ENCODE measurements at places on chromosomes 12 and 14.

GRCh38 chr14:30999038-30999773, 26.2 kb upstream of the AP4S1 start:
- no peak for DNase-seq

DNA sequence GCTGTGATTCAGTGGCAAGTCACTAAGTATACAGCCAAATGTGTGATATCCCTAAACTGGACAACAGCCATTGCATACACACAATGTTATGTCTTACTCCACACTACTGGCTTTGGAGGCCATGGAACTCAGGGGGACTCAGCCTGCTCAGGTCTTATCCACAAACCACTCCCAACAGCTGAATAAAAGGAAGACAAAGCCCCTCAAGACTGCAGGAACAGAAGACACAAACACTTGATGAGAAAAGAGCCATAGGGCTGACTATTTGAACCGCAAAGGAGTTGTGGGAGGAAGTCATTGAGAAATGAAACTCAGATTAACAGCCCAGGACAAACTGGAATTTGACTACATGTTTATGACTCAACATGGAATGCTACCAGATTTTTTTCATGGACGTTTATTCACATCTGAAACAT, 40.9 kb downstream of the PTGER2 start:
- DNase-seq: no peak

DNA sequence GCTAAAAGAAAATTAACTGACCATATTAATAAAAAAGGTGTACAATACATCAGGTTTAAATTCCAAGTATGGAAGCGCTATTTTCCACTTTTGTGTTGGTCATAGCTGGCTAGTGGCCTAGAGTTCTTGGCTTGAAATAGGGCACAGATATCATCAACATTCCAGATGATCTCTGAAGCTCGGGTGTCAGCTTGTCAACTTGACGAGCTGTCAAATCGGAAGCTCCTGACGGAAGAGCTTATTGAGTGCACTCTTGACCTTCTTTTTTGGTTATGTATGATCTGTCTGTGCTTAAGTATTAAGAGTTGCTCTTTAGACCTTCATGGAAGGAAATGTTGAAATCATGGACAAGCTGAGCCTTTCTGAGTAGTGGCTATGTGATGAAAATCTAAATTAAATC, 177.9 kb downstream of the APAF1 start:
- DNase-seq: no peak

GRCh38 chr12:50799908-50800307, 36.0 kb downstream of the ATF1 start:
- no peak for DNase-seq

DNA sequence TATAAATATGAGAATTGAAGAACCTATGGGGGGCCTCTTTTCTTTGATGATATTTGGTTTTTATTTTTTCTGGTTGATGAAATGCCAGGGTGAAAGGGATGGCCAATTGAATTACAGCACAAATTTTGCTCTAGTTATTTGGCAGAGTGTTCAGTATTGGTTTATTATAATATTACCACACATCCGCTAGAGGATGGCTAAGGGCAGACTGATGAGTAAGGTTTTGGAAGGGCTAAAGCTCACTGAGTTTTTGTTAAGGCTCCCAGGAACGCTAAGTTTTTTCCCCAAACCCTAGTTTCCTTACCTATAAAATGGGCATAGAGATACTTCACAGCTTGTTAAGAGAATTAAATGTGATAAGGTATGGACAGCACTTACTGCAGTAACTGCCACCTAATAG, 34.3 kb upstream of the LRRC10 start:
- DNase-seq: no peak

GRCh38 chr14:23101213-23101970, 3.4 kb downstream of the CIROP start:
- no peak for DNase-seq

GRCh38 chr14:100393362-100393761, 70.2 kb downstream of the SLC25A47 start:
- DNase-seq: no peak

DNA sequence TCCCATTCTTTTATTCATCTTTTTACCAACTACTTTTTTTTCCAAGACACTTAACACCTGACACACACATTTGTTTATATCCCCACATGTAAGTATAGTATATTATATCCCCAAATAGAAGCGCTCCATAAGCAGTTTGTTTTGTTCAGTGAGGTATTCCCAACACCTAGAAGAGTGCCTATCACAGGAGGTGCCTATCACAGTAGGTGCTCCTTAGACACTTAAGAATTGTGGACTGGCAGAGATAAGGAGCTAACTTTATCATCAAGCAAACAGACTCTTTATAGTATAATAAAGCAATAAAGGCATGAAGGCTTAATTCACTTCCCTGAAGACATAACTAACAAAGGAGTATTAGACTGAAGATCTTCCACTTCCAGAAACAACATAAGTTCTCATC, 29.1 kb downstream of the OSBPL8 start:
- DNase-seq: no peak

DNA sequence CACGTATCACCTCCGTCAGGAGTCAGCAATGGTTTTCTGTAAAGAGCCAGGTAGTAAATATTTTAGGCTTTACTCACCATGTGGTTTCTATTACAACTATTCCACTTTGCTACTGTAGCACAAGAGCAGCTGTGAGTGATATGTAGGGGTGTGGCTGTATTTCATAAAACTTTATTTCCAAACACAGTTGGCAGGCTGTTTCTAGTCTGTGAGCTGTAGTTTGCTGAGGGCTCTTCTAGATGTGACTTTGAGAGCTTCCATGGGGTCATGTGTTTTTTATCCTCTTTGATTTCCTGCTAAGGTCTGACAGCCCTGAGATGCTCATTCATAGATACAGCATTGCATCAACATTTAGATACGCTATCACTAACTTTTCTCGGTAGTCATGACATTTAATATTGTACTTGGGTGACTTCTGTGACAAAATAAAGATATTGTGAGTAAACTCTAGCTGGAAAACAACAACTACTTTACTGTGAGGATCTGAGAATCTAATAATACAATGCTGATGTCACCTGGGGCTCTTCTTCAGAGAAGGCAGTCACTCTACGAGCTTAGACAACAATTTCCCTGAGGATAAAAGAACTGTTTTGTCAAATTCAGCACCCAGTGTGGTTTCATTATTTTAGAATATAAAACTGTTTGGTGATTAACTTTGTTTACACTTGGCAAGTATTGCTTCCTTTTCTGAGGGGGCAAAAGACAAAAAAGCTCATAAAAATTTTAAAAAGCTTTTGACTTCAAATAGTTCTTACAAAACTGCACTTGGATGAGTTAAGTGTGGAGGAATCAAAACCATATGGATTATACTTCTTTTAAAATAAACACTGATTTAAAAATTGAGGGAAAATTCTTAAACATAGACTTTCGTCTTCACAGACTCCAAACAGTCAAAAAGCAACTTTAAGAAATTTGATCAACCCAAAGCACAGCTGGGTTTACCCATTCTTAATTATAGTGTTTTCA, 231.2 kb upstream of the DCN start:
- DNase-seq: no peak

DNA sequence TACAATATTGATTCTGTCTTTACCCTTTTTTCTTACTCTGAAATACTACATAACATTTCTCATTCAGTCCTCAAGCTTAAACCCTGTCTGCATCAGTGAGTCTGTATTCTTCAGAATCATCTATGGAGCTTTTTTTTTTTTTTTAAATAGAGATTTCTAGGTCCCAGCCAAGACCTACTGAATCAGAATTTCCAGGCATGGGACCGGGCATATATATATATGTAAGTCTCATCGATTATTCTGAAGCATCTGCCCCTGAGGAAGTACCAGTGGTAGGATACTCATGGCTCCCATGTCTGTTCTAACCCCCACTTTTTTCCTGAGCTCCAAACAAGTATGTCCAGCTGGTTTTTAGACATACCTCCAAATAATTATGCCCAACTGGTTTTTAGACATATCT, 6.1 kb downstream of the DDX47 start:
- DNase-seq: no peak

DNA sequence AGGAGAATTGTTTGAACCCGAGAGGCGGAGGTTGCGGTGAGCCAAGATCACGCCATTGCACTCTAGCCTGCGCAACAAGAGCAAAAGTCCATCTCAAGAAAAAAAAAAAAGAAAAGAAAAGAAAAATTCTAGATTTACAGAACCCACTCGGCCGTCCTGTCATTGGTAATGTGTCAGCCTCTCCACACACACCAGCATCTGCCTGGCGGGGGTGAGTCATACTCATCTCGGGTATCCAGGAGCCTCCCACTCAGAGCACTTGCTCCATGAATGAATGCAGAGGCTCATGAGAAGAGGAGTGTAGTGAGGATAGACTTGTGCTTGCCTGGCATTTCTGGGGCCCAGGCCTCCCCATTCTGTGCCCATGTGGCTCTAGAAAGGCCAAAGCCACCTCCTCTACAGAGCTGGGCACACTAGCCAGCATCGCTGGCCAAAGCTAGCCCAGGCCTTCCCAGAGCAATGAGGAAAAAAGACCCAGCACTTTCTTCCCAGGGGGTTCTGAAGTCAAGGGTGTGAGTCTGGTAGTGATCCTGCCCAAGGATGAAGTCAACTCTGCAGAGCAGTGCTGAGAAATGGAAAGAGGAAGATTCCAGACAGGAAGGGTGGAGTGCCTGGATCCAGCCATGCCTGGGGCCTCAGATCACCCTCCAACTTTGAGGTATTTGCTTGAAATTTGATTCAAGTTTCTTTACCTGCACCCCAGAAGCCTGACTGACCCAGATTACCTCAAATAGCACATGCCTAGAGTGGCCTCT, 31.2 kb upstream of the KLC1 start:
- no peak for DNase-seq

GRCh38 chr14:21109377-21110138, 8.7 kb downstream of the TMEM253 start:
- no peak for DNase-seq

- no peak for DNase-seq
Measured at GRCh38 chr14:94768521-94769390, 1.2 kb downstream of the GSC start.

DNA sequence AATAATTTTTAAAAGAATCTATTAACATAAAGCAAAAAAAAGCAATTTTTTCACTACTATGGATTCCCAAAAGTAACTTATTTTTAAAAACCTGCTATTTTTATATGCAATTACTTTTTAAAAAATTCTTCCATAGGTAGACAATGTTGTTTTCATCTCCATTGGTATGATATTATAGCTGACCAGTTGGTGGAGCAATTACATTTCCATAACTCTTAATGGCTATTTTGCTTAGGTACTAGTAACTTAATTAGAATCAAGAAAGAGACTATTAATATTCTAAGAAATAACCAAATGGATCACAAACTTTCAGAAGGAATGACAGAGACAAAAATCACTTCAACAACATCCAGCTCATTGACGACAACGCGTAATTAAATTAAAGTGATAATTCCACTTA, 64.7 kb upstream of the PTCSC3 start:
- DNase-seq: no peak

GRCh38 chr12:20653871-20654270, 41.3 kb upstream of the SLCO1C1 start:
- no peak for DNase-seq

DNA sequence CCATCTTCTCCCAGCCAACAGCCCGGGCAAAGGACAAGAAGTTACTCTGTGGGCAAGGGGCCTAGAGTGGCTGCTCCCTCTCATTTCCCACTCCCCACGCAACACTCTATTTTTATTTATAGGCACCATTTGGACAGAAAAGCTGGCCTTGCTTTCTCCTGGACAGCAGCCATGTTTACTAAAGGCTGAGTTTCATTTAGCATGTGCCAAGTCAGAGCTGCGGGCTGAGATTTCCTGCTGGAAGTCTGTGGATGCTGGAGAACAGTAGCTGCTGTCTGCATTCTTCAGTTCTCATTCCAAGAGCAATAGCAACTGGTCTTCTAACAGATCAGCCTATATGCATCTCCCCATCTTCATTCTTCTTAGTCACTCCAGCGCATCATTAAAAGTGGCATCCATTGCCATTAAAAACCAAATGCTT, 8.3 kb downstream of the COL2A1 start:
- no peak for DNase-seq

DNA sequence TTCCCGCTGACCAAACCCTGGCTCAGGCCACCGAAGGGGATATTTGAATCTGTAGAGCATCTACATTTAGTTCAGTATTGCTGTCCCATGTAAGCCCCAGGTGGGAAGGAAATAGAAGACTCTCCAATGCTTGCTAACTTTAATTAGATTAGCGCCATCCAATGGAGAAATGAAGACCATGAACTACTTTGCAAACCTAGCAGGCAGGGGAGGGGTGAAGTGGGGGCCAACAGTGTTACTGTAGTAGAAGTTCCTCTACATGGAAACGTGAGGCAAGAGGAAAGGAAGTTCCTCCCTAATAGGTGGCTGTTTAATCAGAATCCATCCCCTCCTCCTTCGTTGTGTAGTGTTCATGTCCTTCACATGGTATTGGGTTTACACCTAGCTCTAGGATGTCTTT, 9.3 kb upstream of the DENND5B start:
- no peak for DNase-seq

- peak; percentile 72 for DNase-seq
Measured at GRCh38 chr12:50074936-50075807, 10.0 kb upstream of the SMARCD1 start.

DNA sequence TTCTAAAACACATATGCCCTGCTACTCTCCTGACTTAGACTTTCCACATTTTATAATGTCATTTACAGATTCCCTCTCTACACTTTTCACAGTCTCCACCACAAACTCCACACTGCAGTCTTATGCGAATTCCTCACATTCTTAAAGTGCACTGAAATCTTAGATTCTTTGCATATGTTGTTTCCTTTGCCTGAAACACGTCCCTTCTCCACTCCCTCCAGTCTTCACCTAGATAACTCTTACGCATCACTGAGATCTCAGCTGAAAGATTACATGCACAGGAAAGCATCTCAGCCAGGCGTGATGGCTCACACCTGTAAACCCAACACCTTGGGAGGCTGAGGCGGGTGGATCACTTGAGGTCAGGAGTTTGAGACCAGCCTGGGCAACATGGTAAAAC, 3.8 kb upstream of the ARHGAP9 start:
- DNase-seq: no peak

- DNase-seq: no peak
Measured at GRCh38 chr12:71474791-71475190, 35.2 kb downstream of the LGR5 start.

- no peak for DNase-seq
Measured at GRCh38 chr12:112839386-112839972, 47.9 kb downstream of the RPH3A start.
